NCI-H82 (cell line): ENCODE measurements at places on chromosomes 16 and 17.
A peak's percentile ranks its signal among the peaks of the same experiment; 100 is the strongest.

- DNase-seq: no peak
Measured at GRCh38 chr16:29972992-29973383, 680 bp upstream of the TAOK2 start.

DNA sequence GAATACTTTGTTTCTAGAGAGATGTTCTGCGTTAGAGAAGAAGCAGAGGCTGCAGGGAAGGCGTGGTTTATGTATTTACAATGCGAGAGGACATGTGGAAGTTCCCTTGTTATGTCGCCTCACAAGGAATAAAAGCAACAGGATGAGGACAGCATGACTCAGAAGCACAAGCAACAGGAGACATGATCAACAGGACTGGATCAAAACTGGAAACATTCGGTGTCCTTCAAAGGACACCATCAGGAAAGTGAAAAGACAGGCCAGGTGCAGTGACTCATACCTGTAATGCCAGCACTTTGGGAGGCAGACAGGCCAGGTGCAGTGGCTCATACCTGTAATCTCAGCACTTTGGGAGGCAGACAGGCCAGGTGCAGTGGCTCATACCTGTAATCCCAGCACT is 52.6 kb downstream of the CCDC57 start:
- no peak for DNase-seq

DNA sequence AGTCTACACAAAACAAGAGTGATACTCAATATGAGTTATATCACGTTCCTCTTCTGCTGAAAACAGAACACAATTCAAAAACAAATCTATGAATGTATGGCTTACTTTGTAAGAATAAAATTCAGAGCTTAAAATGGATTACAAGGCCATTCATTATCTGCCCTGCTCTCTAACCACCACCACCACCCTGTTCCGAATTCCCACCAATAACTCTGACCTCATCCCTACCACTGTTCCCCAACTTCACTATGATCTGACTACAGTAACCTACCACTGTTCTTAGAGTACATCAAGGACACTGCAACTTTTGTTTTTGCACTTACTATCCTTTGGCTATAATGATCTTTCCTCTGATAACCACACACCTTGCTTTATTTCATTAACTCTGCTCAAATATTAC is 21.3 kb downstream of the FBXL20 start:
- no peak for DNase-seq

DNA sequence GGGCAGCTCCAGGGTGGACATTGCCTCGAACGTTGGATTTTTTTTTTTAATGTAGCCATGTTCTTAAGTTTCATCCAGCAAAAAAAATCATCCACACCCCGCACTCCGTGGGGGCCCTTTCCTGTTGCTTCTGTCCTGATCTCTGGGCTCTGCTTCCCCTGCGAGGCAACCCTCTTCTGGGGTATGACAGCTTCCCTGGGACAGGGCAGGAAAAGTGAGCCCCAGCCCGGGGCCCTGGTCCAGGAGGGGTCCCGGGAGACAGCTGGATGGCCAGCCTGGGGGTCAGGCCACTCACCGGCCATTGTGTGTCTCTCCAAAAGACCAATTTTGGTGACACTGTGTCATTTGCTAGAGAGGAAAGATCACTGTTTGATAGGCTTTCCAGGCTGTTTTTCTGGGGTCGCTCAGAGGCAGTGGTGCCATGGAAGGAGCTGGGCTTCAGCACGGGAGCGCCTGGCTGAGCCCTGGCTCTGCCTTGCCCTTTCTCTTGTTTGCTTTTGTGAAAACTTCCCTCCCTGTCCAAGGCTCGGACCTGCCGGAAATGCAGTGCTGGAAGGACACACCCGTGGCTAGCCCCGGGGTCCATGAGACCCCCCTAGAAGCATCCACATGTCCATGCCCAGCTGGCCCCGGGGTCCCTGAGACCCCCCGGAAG is 41.0 kb upstream of the CHMP6 start:
- no peak for DNase-seq

- DNase-seq: peak; percentile 37
Measured at GRCh38 chr17:30477774-30478115, 537 bp downstream of the GOSR1 start.

- DNase-seq: no peak
Measured at GRCh38 chr16:11554053-11554452, 32.7 kb downstream of the LITAF start.

DNA sequence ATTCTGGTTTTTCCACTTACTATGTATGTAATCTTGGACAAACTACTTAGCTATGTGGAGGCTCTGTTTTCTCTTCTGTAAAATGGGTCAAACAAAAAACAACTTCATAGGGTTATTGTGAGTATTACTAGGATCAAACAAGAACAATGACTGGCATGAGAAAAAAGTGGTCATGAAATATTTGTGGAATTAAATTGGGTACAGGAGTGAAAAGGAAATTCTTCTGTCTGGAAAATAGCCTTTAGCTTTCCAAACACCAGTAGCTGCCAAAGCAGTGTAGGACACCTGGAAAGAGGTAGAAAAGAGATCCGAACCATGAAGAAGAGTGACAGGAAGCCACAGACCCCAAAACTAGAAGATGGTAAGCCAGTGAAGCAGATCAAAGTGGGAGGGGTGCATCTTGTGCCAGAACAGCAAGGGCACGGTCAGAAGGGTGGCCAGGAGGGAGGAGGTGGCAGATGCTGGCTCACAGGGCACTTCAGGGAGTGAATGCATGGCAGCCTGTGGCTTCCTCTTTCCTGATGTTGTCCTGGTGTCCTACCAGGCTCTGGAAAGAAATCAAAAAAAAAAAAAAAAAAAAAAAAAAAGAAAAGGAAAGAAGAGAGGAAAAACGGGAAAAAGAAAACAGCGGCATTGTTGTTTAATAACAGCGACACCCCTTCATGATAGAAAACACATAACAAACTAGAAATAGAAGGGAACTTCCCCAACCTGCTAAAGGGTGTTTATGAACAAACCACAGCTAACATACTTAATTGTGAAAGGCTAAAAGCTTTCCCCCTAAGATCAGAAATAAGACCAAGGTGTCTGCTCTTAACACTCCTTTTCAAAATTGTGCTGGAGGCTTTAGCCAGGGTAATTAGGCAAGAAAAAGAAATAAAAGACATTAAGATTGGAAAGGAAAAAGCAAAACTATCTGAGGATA is 67.9 kb downstream of the PCTP start:
- no peak for DNase-seq

GRCh38 chr17:31374094-31374447 is 17.4 kb upstream of the RAB11FIP4 start:
- no peak for DNase-seq

GRCh38 chr16:86540894-86541293 is 14.1 kb downstream of the MTHFSD start:
- no peak for DNase-seq

- no peak for DNase-seq
Measured at GRCh38 chr17:72667096-72668063, 425.1 kb downstream of the SLC39A11 start.

GRCh38 chr17:8314797-8315763 is 5.0 kb downstream of the ARHGEF15 start:
- no peak for DNase-seq

DNA sequence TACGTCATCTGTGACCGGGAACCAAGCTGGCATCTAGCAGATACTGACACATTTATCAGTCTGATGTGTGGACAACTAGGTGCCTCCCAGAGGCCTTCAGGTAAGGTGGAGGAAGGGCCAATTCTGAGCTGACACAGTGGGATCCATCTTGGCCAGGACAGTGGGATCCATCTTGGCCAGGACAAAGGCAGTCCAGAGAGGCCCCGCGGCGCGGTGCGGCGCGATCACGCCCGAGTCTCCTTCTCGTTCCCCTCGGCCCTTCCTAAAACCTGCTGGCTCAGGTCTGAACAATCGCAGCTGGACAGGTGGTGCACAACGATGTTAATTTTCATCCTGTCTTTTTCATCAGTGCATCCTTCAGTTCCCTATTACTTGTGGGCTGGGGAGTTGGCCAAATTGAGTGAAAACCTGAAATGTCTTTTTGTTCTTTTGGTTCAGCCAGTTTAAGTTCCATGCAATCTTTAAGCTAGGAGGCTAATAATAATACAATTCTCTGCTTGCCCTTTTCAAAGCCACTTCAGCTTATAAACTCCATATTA is 486 bp upstream of the WSB1 start:
- DNase-seq: peak; percentile 46

DNA sequence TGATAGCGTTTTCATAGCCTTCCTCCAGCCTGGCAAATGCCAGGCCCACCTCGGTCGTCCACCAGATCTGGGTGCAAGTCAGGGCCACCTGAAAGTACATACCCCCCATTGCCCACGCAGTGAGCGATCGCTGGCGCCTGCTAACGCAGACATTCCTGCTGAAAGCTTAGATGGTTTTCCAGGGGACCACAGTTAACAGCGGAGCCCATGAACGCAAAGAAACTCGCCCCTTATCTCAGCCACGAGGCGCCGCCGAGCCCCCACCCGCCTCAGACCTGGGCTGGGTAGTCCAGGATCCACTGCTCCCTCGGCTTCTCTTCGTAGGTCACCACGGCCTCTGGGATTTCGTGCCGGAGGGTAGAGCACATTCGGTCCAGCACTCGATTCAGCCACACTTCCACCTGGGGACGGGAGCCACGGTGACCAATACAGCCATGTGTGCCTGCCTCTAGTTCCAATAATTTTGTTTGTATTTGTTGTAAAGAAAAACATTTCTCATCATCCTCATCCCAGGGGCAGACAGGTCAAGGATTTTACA is 74.5 kb downstream of the DNAH17 start:
- DNase-seq: no peak

GRCh38 chr17:2051061-2051932 is 3.6 kb upstream of the HIC1 start:
- DNase-seq: peak; percentile 73

GRCh38 chr17:55492781-55493341 is 18.4 kb downstream of the SMIM36 start:
- no peak for DNase-seq

GRCh38 chr17:16374146-16374938 is 6.5 kb upstream of the UBB start:
- DNase-seq: no peak

- no peak for DNase-seq
Measured at GRCh38 chr17:40333781-40334448, 24.9 kb downstream of the RARA start.

GRCh38 chr17:28634206-28634865 is 10.6 kb downstream of the BLTP2 start:
- DNase-seq: no peak

GRCh38 chr17:70677783-70678647 is 508.7 kb downstream of the KCNJ2 start:
- no peak for DNase-seq

DNA sequence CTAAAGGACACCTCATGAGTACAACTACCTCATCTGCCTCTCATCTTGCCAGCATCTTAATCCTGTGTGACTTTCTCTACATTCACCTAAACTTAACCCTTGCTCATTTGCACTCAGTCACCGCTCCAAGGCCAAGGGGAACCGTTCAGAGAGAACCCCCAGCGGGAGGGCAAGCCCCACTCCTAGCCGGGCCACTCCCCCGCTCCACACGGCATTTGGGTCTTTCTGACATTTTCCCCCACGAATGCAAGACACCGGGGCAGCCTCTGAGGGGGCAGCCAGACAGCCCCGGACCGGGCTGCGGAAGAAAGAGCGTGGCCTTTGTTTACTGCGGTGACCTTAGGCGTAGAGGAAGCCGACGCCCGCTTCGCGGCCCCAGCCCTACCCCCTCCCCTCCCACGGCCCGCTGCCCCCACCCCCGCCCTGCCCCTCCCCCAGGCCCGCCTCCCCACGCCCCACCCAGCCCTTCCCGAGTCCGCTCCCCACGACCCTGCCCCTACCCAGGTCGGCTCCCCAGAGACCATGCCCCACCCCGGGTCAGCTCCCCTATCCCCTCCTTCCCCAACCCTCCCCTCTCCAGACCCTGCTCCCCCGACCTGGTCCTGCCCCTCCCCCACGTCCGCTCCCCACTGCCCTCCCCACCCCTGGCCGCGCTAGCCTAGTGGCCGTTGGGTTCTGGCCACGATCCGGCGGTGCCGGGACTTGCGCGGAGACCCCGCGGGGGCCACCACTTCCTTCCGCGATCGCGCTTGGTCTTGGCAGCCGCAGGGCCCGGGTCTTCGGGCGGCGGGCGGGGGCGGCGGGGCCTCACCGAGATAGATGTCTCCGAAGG is 789 bp downstream of the CSNK1D start:
- DNase-seq: peak; percentile 71

- DNase-seq: no peak
Measured at GRCh38 chr17:73118139-73118538, 25.7 kb upstream of the SLC39A11 start.

- DNase-seq: peak; percentile 76
Measured at GRCh38 chr16:20871941-20872815, 28.0 kb downstream of the DCUN1D3 start.

DNA sequence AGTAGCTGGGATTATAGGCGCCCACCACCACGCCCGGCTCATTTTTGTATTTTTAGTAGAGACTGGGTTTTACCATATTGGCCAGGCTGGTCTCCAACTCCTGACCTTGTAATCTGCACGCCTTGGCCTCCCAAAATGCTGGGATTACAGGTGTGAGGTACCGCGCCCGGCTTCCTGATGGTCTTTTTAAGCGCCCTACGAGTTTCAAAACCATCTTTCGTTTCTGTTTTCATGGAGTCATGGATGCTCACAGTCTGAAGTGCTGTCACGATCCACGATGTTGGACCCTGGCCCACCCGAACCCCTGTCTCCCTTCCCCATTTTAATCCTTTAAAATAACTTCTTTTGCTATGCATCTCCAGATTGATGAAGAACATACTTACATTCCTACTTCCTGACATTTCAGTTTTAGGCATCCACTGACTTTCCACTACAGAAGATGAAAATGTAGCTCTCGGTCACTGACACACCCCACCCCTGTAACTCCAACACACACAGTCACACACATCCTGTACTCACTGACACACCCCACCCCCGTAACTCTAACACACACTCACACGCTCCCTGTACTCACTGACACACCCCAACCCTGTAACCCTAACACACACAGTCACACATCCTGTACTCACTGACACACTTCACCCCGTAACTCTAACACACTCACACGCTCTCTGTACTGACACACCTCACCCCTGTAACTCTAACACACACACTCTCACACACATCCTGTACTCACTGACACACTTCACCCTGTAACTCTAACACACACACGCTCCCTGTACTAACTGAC is 22.6 kb upstream of the WDR45B start:
- DNase-seq: no peak

- DNase-seq: no peak
Measured at GRCh38 chr17:62791767-62792446, 16.2 kb downstream of the MARCHF10 start.
